ENCODE measurements at places on chromosomes 16 and 17.

GRCh38 chr16:3577302-3577752 lies at the start of gene NLRC3:
Gene NLRC3 (minus strand): TSS chr16:3577403. CDS start chr16:3565036, 12,367 bp downstream.
- peak; percentile 28 for ATAC-seq

DNA sequence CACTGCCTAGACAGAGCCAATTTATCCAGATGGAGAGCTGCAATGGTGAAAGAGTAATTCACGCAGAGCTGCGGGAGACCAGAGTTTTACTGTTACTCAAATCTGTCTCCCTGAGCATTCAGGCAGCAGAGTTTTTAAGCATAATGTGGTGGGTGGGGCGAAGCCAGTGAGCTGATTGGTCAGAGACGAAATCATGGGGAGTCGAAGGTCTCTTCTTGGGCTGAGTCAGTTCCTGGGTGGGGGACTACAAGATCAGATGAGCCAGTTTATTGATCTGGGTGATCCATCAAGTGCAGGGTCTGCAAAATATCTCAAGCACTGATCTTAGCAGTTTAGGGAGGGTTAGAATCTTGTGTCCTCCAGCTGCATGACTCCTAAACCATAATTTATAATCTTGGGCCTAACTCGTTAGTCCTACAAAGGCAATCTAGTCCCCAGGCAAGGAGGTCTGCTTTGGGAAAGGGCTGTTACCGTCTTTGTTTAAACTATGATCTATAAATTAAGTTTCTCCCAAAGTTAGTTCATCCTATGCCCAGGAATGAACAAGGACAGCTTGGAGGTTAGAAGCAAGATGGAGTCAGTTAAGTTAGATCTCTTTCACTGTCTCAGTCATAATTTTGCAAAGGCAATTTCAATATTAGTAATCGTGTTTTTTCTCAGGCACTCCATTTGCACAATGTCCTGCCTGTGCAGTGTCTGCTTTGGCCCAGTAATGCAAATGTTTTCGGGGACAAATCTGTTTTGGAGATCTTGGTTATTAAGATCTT lies 27.0 kb downstream of the PIGL start:
- ATAC-seq, result no peak

GRCh38 chr17:83076938-83077337 lies 2.5 kb upstream of the METRNL start:
- no peak for ATAC-seq

GRCh38 chr17:30805944-30806456 lies 18.5 kb downstream of the CRLF3 start:
- no peak for ATAC-seq

GRCh38 chr17:79838522-79839274 lies 542 bp downstream of the CBX4 start:
- peak; percentile 51 for ATAC-seq

GRCh38 chr17:81954131-81955057 lies 6.6 kb downstream of the NOTUM start:
- ATAC-seq, result no peak

- ATAC-seq, result no peak
These were observed 2.5 kb downstream of the HS3ST2 start for GRCh38 chr16:22816475-22816874.

- ATAC-seq, result no peak
These were observed 846 bp downstream of the ITGB3 start for GRCh38 chr17:47254403-47254943.

DNA sequence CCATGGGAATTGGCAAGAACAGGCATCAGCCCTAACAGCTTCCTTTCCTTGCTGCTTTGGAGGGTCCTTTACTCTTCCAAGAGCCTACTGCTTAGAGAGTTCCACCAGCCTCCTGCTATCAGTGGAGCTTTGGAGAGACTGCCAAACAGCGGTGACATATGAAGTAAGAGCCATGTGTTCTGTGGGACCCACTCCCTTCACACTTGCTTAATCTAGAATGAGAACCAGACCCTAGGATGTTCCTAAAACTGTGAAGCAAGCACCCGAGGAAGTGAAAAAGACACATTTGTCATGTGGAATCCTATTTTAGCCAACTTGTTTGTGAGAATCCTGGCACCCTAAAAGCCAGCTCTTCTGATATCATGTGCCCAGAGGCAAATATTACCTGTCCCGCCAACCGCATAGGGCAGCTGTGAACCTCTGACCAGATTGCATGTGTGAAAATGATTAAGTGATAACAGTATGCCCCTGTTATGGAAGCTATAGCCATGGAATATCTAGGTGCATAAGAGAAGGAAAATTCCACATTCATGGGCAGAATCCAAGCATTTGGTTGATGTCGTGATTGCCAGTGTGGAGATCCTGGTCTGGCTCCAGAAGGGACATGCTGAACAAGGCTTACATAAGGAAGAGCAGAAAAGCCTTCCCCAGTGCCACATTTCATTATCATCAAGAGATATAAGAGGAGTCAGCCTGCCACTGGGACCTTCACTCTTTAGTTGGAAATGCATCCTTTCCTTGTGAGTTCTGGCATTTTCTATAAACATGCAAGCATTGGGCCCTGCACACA lies 18.7 kb downstream of the RCVRN start:
- no peak for ATAC-seq

GRCh38 chr17:35766903-35767510 lies 6.3 kb downstream of the C17orf50 start:
- ATAC-seq, result no peak

DNA sequence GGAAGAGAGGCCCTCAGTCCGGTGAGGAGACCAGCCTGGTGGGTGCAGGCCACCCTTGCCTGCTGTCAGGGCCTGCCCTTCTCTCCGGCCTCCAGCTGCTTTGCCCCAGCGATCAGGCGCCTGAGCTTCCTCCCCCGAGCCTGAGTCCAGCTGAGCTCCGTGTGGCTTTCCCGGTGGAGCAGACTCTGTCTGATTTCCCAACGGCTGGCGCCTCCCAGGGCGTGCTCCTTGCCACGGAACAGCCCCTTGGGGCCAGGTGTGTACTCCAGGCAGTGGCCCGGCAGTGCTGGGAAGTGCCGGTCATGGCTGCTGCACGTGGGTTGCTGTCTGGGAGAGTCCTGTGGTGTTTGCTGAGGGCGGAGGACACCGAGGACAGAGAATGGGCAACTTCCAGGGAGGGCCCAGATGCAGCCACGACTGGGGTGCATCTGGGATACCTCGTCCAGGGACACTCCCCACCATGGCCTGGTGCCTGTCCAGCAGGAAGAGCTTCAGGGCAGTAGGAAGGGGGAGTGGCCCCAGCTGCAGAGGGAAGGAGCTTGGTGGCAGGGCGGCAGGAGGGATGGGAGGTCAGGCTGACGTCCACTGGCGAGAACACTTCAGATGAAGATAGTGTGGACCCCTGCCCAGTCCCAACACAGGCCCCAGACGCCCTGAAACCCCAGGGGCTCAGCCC lies 22.5 kb downstream of the METRNL start:
- ATAC-seq, result no peak

GRCh38 chr17:28317099-28317965 lies 1.7 kb upstream of the TMEM97 start:
- no peak for ATAC-seq

- ATAC-seq, result no peak
These were observed 21.3 kb upstream of the ELAC2 start for GRCh38 chr17:13038931-13039665.

DNA sequence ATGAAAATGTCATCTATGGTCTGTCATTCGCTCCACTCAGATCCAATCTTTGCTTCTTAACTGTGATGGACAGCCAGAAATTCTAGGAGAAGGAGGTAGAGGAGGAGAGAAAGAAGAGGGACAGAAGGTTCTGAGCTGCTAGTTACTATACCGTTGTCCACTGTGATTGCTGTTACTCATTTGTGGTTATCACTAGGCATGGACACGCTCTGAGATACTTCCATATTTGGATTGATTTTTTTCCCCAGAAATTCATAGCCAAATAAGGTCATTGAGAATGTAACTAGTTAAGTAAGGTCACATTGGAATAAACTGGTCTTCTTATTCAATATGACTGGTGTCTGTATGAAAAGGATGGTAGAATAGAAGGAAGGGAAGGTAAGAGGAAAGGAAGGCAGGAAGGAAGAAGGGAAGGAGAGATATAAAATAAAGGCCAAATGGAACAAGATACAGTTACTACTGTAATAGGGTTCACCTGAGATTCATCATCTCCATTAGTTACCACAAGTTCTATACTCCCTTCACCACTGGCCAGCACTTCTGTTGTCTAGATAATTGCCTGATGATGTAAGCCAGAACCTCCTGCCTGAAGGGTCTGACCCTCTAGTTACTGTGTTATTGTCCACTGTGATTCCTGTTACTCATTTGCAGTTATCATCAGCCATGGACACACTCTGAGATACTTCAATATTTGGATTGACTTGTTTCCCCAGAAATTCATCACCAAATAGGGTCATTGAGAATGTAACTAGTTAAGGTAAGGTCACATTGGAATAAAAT lies 2.9 kb downstream of the KRTAP9-7 start:
- no peak for ATAC-seq

GRCh38 chr17:47315451-47316266 lies 8.1 kb upstream of the EFCAB13 start:
- peak; percentile 65 for ATAC-seq

GRCh38 chr16:88810912-88811768 lies 588 bp downstream of the APRT start:
- peak; percentile 77 for ATAC-seq

GRCh38 chr16:6124136-6124535 lies 1026.5 kb upstream of the EEF2KMT start:
- ATAC-seq, result no peak

- no peak for ATAC-seq
These were observed 190.3 kb downstream of the KIF2B start for GRCh38 chr17:54013072-54013471.

- ATAC-seq, result no peak
These were observed 6.2 kb downstream of the ZNF75A start for GRCh38 chr16:3311496-3311895.

GRCh38 chr16:88753602-88754001 lies 31.4 kb downstream of the PIEZO1 start:
- no peak for ATAC-seq

DNA sequence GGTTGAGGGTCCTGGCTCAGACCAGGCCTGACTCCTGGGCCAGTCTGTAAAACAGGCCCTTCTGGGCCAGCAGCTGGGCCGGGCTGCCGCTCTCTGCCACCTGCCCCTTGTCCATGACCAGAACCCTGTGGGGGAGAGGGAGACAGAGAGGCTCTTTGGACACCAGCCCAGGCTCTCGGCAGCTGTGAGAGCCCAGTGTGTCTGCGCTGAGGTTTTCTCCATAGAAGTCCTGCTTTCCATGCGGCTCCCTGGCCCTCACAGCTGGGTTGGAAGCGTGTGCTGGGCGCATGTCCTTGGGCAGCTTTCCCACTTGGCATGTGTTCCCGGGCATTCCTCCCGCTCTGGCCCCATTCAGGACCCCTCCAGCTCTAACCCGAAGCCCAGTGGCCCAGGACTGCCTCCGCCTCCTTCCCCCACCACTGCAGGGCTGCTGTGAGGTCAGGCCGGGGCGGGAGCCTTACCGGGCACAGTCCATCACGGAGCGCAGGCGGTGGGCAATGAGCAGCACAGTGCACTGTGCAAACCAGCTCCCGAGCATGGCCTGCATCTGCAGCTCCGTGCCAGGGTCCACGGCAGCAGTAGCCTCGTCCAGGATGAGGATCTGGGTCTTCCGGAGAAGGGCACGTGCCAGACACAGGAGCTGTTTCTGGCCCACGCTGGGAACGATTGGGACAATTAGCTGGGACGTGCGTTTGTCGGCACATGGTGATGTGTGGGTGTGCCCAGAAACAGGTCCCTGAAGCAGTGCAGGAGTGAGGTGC lies 73.0 kb downstream of the ABCC6 start:
- ATAC-seq, result peak; percentile 37

DNA sequence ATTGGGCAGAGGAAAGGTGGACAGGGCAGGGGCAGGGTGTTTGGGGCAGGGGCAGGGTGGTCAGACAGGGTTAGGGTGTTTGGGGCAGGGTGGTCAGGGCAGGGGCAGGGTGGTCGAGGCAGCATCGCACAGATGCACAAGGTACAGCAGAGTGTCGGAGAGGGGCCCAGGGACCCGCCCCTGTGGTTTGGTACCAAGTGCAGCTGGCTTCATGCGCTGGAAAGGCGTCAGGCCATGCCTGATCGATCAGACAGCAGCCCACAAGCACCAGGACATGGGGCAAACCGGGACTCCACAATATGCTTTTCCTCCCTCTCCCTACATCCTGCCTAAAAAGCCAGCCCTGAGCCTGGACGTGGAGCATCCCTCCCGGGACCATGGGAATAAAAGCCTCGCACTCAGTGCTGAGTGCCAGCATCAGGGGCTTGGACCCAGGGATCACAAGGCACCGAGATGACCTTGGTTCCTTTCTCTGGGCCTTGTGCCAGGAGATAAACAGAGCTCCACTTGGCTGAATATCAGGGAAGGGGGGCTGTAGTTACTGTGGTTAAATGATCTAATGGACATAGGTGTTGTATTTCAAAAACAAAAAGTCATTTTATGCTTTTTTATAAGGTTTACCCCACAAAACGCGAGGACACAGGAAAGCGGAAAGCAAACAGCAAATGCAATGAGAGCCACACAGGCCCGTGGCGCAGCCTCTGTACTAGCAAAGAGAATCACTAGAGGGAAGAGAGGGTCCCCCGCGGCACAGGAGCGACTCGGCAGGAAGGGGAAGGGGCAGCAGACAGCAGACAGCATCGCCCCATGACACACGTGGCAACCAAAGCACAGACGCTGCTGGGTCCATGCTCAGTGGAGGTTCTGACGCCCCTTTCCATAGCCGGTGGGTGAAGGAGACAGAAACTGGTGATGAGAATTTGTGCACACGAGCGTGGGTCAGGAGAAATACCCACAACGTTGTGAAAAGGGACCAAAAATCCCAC lies 5.3 kb upstream of the HEXD start:
- no peak for ATAC-seq

DNA sequence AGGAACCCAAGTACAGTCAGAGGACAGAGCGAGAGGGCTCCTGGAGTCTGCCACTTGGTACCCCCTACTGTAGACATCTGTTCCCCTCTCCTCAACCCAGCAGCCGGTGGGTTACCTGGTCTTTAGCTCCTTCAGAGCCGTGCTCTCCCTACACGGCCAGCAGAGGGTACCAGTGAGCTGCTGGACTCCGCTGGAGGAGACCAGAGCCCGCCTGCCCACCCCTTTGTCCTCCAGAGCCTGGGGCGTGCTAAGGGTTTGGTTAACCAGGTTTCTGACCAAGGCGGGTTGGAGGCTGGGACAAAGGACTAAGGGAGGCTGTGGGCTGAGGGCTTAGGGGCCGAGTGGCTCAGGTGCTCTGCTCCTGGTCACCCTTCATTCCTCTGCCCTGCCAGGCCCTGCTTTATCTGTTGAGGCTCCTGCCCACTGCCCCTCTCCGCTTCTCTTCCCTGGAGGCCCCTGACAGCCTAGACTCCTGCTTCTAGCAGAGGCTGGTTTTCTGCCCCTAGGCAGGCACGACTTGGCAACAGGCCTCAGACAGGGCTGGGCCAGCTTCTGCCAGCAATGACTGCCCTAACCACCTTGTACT lies 2.7 kb upstream of the HSD11B2 start:
- peak; percentile 70 for ATAC-seq

DNA sequence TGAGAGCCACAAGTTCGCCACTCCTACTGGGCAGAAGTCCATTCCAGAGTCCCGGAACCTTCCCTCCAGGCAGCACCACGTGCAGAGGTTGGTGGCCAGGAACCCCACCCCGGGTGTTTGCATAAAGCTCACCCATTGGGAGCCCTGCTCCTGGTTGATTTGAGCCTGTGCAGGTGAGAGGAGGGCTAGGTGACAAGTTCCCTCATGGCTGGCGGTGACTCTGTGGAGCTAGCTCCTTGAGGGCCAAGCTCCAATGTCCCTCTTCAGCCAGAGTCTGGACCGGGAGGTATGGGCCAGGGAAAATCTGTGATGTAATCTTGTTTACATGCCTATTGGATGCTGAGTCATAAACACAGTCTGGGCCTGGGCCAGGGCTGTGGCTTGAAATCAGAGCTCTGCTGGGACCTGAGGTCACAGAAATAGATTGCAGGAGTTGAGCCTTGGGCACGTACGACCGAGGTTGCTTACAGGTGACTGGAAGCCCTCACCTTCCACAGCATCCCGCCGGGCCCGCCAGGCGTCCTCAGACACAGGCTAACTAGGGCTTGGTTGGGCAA lies 118.9 kb downstream of the AATF start:
- ATAC-seq, result no peak
